ENCODE measurements at places on chromosomes 2 and 18. TPM values are rescaled to one million over a fixed set of nuclear protein-coding genes. Genes with fewer than 3 reads are reported as not detected.

GRCh38 chr2:48210189-48210588 is 303.9 kb upstream of the FBXO11 start:
- DNase-seq: no peak

- DNase-seq: no peak
These were observed 156.0 kb downstream of the CERS6 start for GRCh38 chr2:168611896-168612650.

Gene TNFAIP6
- total RNA-seq: not detected

DNA sequence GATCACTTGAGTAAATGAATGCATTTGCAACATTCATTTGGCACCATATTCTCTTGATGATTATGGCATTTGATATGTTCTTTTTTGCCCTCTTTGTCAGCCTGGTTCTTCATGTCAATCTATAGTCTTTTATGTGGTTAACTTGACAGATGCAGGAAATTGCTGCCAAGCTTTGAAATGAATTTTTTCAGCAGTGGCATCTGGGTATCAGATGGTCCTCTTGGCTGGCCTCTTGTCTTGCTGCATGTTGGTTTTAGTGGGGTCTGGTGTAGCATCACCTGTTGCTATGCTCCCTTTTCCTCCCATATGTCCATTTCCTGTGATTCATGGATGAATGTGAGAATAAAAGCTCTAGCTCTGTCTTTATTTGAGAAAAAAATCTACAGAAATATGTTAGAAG is 119.9 kb downstream of the DPP4 start:
- DNase-seq: no peak

Gene REG3A
- total RNA-seq: not detected

- DNase-seq: no peak
These were observed 213.8 kb upstream of the MGAT5 start for GRCh38 chr2:134039912-134040581.

Gene DSG3
- total RNA-seq: 0.13 TPM

DNA sequence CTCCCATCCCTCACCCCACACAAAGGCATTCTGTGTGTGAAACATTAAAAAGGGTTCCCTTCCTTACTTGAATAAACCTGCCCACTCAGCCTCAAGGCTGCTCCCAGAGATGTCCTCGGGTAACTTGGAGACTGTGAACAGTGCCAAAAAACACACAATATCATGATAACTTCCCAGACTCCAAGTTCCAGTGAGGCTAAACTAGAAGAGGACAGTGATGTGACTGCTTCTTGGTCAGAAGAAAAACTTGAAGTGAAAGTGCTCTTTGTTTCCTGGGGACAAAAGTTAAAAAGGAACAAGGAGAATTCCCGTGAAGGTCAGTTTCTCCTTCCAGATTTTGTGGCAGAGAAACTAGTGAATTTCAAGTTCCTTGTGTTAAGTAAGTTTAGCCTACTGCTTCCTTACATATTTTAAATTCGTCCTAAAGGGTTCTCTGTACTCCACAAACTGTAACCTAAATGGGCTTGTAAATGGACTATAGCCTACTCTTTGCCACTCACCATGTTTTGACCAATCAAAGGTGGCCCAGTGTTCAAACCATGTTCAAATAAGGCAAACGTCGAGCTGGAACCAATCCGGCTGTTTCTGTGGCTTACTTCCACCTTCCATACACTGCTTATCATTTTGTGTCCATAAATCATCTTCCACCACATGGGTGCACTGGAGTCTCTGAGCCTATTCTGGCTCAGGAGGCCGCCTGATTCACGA is 20.4 kb downstream of the TPRKB start:
- no peak for DNase-seq

GRCh38 chr2:200713704-200714064 is 98.0 kb upstream of the BZW1 start:
- no peak for DNase-seq

Gene TXNL1
- total RNA-seq: 33.1 TPM

Gene C1QL2
- total RNA-seq: not detected

GRCh38 chr2:207148020-207148419 is 17.7 kb downstream of the KLF7 start:
- no peak for DNase-seq

GRCh38 chr2:1893856-1894255 is 149.5 kb upstream of the PXDN start:
- no peak for DNase-seq

Gene MAP3K19
- not detected for total RNA-seq

DNA sequence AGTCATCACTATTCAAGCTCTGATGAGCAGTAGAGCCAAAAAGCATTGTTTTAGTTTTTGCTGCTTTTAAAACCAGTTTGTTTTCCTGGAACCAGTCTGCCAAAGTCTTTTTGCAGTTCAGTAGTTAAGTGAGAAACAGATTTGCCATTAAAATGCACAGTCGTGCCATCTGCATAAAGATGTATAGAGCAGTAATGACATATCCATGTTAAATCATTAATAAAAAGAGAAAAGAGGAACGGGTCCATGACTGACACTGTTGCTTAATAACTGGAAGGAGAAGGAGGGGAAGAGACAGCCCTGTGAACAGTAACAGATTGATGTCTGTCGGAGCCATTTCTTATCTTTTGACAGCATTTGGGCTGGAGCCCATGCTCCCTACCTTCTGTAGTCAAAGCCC is 704.6 kb downstream of the SATB2 start:
- no peak for DNase-seq

- DNase-seq: no peak
These were observed 110.9 kb upstream of the FAM98A start for GRCh38 chr2:33709951-33710350.

DNA sequence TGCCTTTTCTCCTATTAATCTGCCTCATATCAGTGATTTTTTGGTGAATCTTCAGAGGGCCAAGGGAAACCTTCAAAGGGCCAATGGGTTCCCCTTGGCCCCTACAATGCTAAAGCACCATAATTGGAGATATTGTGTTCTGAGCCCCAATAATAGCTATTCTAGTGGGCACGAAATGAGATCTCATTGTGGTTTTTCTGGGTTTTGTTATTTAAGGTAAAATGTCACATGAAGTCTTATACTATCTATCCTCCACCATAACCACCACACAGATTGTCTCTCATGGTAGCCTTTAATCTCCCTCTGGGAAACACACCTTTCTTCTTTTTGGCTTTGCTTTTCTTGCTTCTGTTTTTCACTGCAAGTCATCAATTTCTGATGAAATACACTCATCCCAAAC is 152.8 kb downstream of the B3GNT2 start:
- no peak for DNase-seq

DNA sequence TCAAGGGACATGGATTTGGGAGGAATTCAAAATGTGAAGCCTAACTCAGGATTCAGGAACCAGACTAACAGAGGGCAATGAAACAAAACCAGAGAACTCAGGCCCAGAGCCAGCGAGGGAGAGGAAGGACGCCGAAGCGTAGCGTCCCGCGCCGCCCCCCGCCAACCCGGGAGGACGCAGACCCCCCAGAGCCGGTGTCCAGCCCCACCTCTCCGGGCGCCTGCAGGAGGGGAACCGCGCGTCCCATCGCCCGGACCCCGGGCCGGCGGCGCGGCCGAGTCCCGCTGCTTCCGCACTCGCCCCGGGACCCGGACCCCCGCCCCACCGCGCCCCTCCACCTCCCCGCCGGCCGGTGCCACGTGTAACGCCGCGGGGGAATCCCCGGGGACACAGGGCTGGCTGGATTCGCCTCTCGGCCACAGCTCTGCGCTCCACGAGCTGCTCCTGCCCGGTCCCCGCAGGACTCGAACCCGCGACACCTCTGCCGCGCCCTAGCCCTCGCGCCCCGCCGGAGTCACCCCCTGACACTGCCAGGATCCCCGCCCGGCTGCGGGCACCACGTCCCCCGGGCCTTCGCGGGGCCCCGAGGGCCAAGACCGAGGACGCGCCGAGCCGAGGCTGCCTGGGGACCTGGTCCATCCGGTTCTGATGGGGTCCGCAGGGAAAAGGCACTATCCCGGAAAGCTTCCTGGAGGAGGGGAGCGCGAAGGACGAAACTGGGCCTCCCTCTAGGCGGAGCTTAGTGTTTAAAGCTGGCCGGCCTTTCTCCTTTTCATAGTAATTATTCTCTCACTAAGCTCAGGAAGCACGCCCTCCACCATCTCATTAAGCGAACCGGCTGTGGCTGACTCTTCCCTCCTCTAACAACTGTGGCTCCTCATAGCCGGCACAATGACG is 40.4 kb upstream of the FAM124B start:
- peak; percentile 54 for DNase-seq

Data from PC-9 (cell line).